ENCODE measurements at places on chromosomes 16 and 17.

DNA sequence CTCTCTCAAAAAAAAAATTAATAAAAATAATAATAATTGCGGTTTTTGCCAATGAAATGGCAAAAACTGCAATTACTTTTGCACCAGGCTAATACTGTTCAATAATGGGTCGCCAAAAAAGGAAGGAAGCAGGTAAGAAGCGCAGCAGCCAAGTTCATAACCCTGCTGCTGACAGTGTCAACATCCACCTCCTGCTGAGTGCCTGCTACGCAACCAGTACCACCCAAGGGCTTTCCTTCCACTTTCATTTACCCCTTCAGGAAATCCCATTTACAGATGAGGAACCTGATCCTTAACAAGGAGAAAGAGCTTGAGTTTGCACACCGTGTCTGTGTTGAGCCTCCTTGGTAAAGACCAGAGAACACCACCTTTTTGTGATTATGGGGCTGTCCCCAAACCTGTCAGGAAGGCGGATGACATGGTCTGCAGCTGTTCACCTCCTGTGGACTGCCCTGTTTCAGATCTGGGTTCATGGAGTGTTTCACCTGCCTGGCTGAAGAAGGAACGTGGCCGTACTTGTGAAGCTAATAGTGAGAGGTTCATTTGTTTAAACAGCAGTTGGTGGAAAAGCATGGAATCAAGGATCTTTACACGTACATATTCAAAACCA is 378.0 kb downstream of the SLC39A11 start:
- no peak for DNase-seq

GRCh38 chr17:48037036-48037837 is at the start of gene COPZ2:
COPZ2 (minus strand) TSS chr17:48037797; CDS start chr17:48037777, 20 bp downstream.
- DNase-seq, result no peak

DNA sequence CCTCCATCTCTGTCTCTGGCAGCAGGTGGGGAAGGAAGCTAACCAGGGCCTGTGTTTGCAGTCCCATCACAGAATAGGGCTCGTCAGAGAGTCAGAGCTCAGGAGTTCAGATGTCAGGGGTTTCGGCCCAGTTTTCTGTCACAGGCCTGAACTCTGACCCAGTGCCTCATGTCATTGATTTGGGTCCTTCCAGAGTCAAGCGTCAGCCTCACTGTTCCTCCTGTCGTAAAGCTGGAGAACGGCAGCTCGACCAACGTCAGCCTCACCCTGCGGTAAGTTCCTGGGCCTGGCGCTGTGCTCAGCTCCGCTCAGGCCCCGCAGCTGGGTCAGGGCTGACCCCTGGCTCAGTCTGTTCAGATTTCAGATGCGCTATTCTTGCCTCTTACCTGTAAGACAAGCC is 10.7 kb downstream of the CTNS start:
- DNase-seq, result no peak

GRCh38 chr17:59503500-59503899 is 61.9 kb upstream of the DHX40 start:
- DNase-seq, result no peak

DNA sequence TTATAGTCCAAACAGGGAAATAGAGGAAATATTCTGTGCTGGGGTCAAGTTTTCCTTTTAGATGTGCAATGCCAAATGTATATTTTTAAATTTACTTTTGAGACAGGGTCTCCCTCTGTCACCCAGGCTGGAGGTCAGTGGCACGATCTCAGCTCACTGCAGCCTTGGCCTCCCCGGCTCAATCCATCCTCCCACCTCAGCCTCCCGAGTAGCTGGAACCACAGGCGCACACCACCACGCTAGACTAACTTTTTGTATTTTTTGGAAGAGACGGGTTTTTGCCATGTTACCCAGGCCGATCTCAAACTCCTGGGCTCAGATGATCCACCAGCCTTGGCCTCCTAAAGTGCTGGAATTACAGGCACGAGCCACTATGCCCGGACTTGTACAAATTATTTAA is 25.8 kb upstream of the MED13 start:
- no peak for DNase-seq

DNA sequence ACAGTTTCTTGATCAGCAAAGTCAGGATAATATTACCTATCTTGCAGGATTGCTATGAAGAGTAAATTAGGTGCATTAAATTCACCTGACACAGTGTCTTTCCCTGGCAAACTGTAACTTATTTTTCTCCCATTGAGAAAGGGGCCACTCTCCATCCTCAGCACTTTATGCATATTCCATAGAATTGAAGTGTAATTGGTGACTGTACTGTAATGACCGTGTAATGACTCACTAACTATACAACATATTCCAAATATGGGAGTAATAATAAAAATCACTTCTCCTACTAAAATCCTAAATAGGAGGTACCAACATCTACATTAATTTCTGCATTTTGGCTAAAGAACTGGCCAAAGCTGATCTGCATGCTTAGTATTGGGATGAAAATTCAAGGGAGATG is 141.9 kb upstream of the NOG start:
- DNase-seq, result no peak

- no peak for DNase-seq
Measured at GRCh38 chr16:49623501-49624266, 232.2 kb downstream of the ZNF423 start.

DNA sequence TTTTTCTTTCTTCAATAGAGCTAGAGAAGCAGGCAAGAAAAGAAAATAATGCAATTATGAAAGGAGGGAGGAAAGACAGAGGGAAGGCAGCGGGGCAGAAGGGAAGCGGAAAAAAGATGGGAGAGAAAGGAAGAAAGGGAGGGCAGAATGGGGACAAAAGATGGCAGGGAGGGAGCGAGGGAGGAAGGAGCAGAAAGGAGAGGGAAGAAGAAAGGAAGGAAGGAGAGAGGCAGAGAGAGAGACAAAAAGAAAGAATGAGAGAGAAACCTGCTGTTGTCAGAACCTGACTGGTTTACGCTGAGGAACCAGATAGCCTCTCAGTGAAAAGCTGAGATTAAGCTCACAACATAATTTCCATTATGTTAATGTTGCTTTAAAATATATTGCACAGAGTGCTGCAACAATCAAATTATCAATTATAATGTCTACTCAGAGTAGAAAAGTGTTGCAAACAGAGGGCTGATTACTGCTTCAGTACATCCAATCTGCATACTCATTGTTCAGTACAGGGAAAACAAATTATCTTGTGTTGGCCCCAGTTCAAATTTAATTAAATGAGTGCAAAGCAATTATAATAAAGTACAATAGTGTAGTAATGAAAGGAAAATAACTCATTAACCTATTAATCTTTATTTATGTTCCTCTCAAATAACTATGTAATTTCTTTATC is 32.0 kb upstream of the TOX3 start:
- DNase-seq, result no peak

GRCh38 chr16:20393801-20394577 is 10.5 kb downstream of the PDILT start:
- no peak for DNase-seq

- no peak for DNase-seq
Measured at GRCh38 chr17:29572691-29573557, 4.4 kb downstream of the TP53I13 start.

GRCh38 chr16:66315210-66315825 is 51.2 kb upstream of the CDH5 start:
- DNase-seq, result peak; percentile 70

- DNase-seq, result no peak
Measured at GRCh38 chr17:15290605-15291004, 25.5 kb upstream of the PMP22 start.

DNA sequence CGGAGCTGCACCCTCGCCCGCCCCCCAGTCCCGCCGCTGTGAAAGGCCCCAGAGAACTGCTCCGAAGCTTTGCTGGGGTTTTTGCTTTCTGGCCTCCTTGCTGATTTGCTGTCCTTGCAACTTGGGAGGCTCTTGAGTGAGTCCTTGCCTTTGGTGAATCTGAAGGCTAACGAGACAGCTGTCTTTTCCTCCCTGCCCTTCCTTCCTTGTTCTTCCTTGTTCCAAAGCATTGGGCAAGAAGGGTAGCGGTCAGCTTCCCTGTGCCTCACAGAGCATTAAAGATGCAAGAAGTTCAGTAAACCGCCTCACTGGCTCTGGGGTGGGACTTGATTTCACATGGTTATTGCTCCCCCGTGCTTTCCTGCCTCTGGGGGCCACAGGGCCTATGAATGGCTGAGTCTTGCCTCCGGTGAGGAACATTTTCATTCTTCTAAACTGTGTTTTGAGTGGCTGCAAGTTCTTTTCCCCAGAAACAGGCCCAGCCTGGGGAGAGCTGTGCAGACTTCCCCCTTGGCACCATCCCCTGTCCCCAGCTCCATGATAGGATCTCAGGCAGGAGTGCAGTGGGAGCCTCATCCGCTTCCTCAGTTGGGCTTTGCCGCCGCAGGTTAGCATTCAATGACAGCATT is 1.4 kb downstream of the YPEL2 start:
- no peak for DNase-seq

DNA sequence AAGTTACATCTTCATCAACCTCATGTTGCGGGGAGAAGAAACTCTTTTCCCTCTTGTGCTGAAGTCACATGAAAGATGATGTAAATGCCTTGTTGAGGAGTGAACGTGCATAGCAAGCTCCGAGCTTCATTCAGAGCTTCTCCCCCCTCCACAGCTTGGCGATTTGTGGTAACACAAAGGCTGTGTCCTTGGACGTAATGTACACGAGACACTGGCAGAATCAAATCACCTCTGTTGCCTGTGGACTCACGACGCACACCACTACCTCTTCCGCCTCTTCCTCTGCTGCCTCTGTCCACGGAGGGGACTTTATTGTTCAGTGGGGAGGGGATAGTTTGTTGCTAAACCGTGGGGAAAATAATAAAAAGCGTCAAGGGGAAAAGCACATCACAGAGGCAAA is 54.9 kb upstream of the CHMP6 start:
- DNase-seq, result no peak

DNA sequence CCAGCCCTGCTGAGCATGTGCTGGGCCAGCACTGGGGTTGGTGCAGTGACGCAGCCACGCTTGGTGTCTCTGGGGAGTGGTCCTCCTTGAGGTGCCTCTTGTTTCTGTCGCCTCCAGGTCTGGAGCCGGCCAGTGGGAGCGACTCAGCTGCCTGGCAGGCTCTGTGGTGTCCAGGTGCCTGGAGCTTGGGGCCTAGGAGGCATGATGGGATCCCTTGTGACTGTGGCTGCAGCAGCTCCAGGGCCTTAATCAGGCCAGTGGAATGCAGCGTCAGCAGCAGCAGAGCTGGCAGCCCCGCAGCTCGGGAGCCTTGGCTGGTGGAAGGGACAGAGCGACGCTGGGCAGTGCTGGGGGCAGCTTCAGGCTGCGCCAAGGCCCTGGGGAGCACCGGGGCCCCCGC is 74.7 kb upstream of the CIBAR2 start:
- DNase-seq, result no peak

GRCh38 chr16:50479771-50480170 is 68.4 kb upstream of the NKD1 start:
- no peak for DNase-seq

DNA sequence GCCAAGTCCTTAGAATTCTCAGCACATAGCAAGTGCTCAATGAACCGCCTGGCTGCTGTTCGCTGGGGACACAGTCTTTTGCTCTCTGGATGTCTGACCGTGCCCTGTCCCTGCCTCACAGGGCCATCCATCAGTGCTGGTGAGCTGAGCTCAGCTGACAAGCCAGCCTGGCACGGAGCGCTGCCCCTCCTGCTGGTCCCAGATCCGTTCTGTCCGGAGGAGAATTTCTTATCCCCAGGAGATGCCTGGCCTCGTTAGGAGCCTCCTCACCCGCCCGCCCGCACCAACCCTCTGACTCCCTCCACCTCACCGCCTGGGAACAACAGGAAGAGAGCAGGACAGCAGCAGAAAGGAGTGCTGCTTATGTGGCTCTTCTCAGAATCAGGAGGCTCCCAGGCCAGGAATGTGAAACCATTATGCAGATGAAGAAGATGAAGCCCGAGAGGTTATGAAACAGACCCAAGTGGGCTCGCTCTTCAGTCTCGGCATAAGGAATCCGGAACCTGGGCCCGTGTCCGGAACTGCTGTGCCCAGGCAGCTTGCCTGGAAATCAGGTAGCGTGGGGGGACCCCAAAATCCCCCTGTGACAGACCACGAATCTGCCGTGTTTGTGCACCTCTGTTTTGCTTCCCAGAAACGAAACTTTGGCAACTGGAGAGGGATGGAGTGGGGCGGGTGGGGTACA is 28.8 kb upstream of the RMI2 start:
- DNase-seq, result no peak

GRCh38 chr17:64095144-64095882 is 34.6 kb downstream of the ERN1 start:
- DNase-seq, result no peak

- no peak for DNase-seq
Measured at GRCh38 chr16:12197812-12198211, 221.3 kb downstream of the SNX29 start.

DNA sequence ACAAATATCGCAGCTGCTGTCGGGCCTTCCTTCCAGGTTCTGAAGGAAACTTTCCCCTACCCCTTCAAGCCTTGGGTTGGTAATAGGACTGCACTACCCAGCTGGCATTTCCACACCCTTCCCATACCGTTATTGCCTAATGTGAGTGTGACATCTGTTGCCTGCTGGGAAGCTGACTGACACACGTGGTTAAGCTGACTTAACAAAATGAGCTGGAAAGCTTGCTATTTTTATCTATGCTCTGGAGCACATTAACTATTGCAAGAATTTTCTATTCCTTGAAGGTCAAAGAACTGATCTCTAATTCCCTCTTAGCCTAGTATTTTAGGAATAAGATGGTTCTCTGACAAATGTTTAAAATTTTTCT is 79.5 kb downstream of the PMP22 start:
- no peak for DNase-seq

GRCh38 chr16:49839017-49839825 is 16.7 kb downstream of the ZNF423 start:
- DNase-seq, result no peak

DNA sequence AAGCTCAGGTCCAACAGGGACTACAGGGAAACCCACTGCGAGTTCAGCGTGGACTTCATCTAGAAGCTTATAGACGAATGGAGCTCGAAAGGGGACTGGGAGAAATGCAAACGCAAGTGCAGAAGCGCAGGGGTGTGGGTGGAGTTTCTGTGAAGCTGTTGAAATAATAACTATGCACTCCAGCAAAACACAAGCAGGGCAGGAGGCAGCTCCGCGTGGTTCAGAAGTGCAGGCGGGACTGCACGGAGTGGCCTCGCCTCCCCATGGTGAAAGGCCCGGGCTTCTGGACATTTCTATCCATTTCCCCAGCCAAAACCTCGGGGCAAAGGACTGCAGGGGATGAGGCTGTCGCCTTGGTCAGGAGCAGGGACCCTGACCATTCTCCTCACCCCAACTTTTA is 74.5 kb downstream of the ZNF423 start:
- DNase-seq, result no peak

GRCh38 chr16:85253084-85253941 is 141.0 kb upstream of the CIBAR2 start:
- DNase-seq, result peak; percentile 64

Measured in NCI-H524 (cell line).